ENCODE measurements at places on chromosomes 7 and 10.

- no peak for DNase-seq
Observed at GRCh38 chr7:71384094-71384493, 252.2 kb downstream of the GALNT17 start.

- no peak for DNase-seq
Observed at GRCh38 chr7:92769394-92769699, 67.0 kb downstream of the CDK6 start.

DNA sequence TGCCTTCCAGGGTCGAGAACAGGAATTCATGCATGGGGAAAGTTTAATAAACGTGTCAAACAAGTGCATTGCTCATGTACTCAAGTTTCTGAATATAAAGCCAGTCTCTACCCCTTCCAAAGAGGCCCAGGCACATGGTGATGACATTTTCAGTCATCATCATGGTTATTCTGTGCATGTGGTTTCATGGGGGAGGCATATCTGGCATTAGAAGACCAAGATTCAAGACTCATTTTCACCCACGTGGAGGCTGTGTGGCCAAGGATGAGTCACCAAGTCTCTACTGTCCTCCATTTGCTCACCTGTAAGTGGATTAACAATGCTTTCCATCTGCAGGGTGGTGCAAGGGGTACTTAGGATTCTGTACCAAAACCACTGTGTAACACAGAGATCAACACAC lies 34.0 kb upstream of the CNPY1 start:
- no peak for DNase-seq

DNA sequence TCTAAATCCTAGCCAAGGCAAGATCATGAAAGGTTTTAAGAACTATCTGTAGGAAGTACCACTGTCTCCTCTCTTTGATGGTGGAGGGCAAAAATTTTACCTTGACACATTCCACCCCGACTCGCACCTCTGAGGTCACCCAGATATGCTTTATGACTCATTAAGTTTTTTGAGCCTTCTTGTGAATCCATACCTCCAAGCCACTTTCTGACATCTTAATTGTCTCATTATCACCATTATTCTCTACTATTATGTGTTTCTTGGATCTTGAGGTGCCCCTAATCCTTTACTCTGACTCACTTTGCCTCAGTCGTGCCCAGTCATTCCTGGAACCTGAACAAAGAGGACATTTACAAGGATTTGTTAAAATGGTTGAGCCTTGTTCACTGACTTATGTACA lies 146.6 kb downstream of the RAPGEF5 start:
- DNase-seq, result no peak

- peak; percentile 6 for DNase-seq
Observed at GRCh38 chr10:73591935-73592699, 975 bp upstream of the USP54 start.

DNA sequence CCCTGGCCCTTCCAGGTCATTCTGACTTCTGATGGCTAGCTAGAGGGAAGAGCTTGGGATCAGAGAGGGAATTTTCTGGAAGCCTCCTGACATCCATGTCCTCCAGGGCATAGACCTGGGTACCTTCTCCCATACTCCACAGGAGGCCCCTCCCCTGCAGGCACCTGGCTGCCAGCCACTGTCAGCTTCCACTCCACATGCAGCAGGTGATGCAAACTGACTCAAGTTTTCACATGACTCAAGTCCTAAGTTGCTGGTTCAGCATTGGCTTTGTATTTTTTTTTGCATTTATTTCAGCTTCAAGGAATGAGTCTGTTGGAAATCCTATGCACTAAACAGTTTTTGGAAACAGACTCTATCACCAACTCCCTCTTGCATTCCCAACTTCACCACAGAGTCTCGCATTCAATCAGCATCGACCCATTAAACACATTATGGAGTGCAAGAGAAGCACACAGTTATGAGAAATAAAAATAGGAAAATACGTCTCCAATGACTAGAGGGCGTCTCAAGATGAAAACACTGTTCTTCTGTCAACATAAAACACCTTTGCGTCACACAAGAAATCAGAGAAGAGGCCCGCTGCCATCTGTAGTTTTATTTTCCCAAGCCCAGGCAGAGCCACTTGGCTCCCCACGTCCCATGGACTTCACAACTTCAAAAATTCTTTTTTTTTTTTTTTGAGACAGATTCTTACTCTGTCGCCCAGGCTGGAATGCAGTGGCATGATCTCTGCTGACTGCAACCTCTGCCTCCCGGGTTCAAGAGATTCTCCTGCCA lies 362.6 kb upstream of the MGMT start:
- no peak for DNase-seq

- DNase-seq, result no peak
Observed at GRCh38 chr10:74873803-74874454, 47.5 kb downstream of the KAT6B start.

All from naive thymus-derived CD4-positive, alpha-beta T cell (primary cell).